ENCODE measurements at places on chromosomes 6 and 20. TPM values are rescaled to one million over a fixed set of nuclear protein-coding genes. Genes with fewer than 3 reads are reported as not detected.

DNA sequence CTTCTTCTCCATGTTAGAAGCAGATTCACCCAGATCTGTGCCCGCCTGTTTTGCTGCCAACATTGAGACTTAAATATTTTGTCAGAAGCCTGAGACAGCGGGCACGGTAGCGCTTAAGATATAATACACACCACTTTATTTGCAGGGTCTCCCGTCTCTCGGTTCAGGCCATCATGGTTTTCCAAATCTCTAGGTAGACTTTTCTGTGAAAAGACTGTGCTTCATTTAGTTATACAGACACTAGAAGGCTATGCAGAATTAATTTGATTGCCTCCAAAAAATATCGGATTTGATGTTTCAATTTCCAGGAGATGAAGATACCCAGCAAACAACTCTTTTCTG is 598 bp downstream of the TBP start:
- no peak for DNase-seq

- no peak for DNase-seq
Observed at GRCh38 chr6:106787327-106788196, 158.2 kb downstream of the QRSL1 start.

LINC00237 gene
- total RNA-seq: 2.0 TPM

DNA sequence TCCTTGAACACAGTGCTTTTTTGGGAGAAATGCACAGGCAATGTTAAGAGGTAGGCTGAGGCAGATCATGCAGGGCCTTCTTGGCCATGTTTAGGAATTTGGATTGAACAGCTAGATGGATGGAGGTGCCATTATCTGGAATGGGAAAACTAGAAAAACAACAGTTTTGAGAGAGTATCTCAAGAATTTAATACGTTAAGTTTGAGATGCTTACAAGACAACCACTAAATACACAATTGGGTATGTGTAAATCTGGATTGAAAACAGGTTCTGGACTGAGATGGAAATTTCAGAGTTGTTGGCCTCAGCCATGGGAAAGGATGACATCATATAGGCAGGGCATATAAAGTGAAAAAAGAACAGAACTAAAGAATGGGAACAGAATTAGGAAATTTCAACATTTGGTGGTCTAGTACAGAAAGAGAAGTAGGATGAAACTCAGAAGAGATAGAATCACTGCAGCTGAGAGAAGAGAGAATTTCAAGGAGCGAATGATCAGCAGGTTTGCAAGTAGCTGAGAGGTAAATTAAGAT is 37.1 kb downstream of the NCOA7 start:
- DNase-seq: no peak

DNA sequence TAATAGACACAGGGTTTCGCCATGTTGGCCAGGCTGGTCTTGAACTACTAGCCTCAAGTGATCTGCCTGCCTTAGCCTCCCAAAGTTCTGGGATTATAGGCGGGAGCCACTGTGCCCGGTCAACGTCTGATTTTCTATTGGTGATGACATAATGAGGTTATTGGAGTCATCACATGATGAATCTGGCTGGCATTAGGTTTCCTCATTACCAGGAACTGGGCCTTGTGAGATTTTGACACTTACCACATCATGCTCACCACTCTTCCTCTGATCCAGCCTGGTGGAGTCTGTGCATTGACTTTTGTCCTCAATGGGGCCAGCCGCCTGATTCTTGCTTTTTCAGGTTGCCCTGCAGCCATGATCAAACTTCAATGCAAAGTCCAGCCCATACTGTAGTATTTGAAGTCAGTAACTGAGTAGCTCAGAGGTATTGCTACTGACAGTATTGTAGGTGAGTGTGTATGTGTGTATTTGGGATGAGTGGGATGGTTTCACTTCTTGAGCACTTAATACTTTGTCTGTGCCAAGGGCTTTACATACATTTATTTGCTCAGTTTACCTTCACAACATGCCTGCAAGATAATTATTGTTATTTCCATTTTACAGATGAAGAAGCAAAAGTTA is 16.0 kb downstream of the ANKS1A start:
- no peak for DNase-seq

CEP43 gene
- total RNA-seq: 32.3 TPM

- no peak for DNase-seq
Observed at GRCh38 chr20:40494248-40494647, 194.8 kb downstream of the MAFB start.

SLC35D3 gene
- total RNA-seq: not detected

All from occipital lobe (tissue), 3 donors.